ENCODE measurements at places on chromosomes 1 and 21. TPM values are rescaled to one million over a fixed set of nuclear protein-coding genes. Genes with fewer than 3 reads are reported as not detected.

Gene CYP4A22
- not detected for total RNA-seq

Gene CFHR2
- total RNA-seq, result not detected

Gene LRRC53
- not detected for total RNA-seq

Gene MX2
- total RNA-seq, result 5.0 TPM

Gene CELA2B
- total RNA-seq, result not detected
